ENCODE measurements at places on chromosomes 6 and 20.
A peak's percentile ranks its signal among the peaks of the same experiment; 100 is the strongest.

- no peak for DNase-seq
These were observed 22.1 kb downstream of the PTPRT start for GRCh38 chr20:43167615-43168014.

DNA sequence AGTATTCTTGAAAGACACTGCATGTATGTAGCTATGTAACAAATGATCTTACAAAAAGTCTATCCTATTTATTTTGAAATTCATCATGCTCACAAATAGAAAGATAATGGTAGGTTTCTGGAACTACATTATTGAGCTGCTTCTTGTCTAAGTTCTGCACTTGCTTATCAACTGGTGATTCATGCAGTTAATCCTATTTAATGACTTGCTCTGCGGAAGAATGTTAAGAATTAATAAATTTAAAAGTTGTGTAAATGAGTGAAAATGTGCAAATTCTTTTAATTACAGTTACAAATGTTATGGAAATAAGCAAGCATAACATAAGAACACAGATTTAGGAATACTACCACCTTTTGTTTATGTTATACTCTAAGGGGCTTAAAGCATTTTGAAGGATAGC, 67.1 kb upstream of the MCM9 start:
- DNase-seq, result no peak

GRCh38 chr6:3414327-3415081, 42.3 kb downstream of the SLC22A23 start:
- DNase-seq, result no peak

- no peak for DNase-seq
These were observed 80.2 kb downstream of the SYTL3 start for GRCh38 chr6:158729906-158730540.

- DNase-seq, result peak; percentile 5
These were observed 70.8 kb upstream of the FBXO30 start for GRCh38 chr6:145885431-145885830.

DNA sequence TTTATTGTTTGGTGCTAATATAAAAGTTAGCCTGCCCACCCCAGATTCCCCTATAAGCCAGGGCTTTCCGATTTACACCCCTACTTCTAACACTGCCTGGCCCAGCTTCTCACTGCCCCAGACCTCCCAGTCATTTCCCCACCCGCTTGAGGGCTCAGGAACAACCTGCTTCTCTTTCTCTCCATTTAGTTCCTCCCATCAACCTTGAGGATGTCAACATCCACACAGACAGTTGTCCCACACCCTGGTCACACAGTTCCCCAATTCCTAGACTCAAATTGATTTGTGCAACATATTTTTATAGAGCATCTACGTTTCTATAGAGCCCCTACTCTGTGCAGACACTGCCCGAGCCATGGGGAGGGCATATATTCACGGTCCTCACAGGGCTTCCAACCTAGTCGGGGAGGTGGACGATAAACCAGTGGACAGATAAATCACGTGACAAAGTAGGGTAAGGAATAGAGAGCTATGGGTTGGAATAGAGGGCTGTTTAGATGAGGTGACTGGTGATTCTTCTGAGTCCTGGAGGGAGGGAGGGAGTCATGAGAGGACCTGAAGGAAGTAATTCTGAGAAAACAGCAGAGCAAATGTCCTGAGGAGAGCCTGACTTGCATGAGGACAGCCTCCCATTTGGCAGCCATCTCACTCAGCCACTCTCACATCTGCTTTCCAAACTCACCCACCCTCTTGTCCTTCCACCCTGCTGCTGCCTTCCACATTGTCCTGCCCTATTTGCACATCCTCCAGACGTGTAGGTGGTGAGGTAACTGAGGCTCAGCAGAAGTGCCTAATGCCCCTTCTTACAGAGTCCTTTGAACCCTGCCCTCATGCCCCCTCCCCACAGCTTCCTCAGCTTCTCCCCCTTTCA, 6.3 kb downstream of the GABRR2 start:
- no peak for DNase-seq

GRCh38 chr6:142764311-142764710, 180.7 kb downstream of the HIVEP2 start:
- DNase-seq, result no peak

DNA sequence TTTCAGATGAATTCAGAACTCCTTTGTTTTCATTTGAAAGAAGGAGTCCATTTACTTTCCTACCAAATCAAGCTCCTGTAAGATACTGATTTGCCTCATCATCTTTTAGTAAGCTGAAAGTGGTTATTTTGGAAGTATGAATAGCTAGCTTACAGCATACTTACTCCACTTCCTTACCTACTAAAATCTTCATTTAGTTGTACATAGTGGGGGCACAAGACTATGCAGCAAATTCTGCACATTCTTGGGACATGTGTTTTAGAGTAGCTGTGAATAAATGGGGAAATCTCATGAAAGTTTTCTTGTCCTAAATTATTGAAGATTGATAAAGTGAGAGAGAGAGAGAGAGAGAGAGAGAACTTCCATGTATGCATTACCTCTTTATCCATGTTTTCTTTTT, 256.3 kb downstream of the OGFRL1 start:
- no peak for DNase-seq

DNA sequence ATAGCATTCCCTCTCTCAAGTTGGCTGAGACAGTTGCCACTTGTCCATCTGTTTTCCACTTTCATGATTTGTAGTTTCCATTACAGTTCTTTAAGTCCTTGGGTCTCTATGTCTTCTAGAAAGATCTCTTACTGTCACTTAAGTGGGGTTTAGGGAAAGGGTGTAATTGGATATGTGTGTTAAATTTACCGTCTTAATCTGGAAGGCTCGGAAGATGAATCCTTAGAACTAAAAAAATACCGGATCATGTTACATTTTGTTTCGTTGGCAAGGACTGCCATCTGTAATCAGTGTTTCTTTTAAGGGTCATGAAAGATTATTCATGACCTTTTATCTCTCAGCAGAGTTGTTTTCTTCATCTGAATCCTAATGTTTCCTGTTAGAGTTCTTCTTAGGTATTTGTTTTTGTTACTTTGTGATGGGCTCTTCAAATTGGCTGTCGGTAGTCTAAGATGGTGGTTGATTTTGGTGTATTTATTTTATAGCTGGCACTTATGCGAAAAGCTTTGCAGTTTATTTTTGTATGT, 21.8 kb upstream of the BTBD3 start:
- DNase-seq, result no peak

DNA sequence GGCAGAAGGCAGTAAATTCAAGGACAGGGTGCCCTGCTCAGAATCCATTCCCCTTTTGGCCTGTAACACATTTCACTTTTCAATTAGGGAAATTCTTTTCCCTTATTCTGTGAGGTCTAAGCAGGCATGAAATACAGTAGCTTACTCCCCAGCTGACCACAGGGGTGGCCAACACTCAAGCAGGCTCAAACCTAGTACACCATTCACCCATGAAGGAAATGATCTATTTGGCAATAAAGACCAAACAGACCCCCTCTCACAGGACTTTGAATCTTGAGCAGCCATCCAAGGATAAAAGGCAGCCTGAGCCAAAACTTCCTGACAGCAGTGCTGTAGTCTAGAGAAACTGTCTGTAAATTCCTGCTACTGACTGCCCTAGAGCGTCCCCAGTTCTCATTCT, 17.7 kb downstream of the PDSS2 start:
- no peak for DNase-seq

DNA sequence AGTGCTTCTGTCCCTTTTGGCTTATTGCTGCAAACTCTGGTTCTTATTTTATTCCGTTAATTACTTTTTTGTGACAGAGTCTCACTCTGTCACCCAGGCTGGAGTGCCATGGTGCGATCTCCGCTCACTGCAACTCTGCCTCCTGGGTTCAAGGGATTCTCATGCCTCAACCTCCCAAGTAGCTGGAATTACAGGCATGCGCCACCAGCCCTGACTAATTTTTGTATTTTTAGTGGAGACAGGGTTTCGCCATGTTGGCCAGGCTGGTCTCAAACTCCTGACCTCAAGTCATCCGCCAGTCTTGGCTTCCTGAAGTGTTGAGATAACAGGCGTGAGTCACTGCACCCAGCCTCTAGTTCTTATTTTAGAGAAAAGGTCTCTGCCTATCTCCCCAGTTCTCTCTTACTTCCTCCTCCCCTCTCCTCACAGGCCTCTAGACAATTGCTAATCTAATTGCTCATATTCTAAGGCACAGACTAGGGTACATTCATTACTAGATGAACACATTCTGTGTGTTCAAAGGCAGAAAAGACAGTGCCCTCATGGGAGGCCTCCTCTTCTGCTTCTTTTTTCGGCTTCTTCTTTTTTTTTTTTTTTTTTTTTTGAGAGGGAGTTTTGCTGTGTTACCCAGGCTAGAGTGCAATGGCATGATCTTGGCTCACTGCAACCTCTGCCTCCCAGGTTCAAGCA, 27.0 kb downstream of the EDEM2 start:
- DNase-seq, result no peak

- no peak for DNase-seq
These were observed 74.9 kb downstream of the BFSP1 start for GRCh38 chr20:17456279-17456678.

DNA sequence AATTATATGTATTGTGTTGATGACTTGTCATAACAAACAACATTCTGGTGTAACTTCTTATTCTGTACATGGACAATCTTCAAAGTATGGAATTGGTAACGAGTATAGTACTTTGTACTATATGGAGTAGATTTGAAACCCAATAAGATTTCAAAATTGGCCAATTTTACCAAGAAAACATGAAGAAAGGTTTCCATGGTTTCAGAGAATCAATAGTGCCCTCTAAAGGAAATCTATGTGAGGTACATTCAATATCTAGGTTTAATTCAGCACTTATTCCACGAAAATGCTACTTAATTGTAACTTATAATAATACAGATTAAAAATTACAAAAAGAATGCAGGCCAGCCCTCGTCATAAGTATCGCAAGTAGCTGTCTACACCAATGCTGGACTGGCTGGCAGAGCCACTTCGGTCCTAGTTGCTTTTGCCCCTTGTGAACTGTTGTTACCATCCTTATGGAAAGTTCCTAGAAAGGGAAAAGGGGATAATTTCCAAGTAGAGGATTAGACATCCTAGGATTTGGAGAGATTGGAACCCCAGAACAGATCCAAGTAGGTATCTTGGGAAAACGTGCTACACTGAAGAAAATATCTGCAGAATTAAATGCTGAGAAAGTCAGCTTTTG, 70.9 kb downstream of the LCA5 start:
- DNase-seq, result peak; percentile 19

DNA sequence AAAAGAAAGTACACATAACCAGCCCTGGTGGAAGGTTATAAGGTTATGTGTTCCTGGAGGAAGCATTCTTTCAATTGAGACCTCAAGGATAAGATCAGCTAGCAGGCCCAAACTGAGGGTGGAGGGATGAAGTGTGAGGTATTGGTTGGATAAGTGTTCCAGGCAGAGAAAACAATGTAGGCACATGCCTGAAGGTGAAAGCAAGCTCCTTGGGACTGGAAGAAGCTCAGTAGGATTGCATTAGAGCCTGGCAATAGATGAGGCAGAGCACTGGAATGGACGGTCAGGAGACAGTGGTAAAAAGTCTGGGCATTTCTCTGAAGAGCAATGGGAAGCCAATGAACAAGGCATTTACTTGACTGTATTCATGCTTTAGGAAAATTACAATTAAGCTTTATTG, 89.9 kb upstream of the SHLD1 start:
- no peak for DNase-seq

GRCh38 chr6:132007474-132008190, 56.5 kb upstream of the CCN2 start:
- no peak for DNase-seq

DNA sequence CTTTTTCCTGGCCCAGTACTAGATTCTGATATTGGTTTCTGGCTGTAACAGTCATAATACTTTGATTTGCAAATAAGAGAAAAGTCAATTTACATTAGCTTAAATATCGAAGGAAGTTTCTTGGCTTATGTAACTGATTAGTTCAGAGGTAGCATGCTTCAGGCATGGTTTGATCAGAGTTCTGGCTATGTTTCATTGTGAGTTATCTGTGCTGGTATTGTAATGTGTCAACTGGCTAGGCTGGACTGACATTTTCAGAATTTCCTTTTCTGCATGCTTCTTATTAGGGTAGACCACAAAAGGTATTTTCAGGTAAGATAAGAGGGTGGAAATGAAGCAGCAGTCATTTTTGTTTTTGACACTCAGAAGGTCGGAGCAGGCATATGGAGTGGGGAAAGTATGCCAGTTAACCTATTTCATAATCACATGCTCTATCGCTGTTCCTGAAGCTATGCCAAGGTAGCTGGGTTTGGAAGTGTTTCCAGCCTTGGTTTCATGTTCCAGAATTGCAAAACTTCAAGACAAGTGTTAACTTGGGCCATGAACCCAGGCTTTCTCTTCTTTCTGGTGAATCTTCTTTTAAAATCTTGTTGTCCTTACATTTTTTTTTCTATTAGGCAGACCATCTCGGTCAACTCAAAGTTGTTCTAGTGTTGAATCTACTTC, 244.9 kb downstream of the DHX35 start:
- no peak for DNase-seq

Measured in kidney glomerular epithelial cell (primary cell).